ENCODE measurements at places on chromosomes 13 and 19. TPM values are rescaled to one million over a fixed set of nuclear protein-coding genes. Genes with fewer than 3 reads are reported as not detected.

PLK5 gene
- not detected for total RNA-seq

ZNF418 gene
- total RNA-seq, result not detected

BRME1 gene
- 1.7 TPM for total RNA-seq

ZNF569 gene
- total RNA-seq, result not detected

ZNF526 gene
- total RNA-seq, result 13.1 TPM

TBC1D4 gene
- total RNA-seq, result 24.6 TPM

UCHL3 gene
- 32.4 TPM for total RNA-seq

OR10H1 gene
- 0.17 TPM for total RNA-seq

KCNK6 gene
- total RNA-seq, result 11.0 TPM

HNRNPA1L2 gene
- 6.2 TPM for total RNA-seq

GJB6 gene
- not detected for total RNA-seq

IL4I1 gene
- 0.71 TPM for total RNA-seq

CNFN gene
- 13.9 TPM for total RNA-seq

AMER2 gene
- not detected for total RNA-seq

GRCh38 chr13:113617961-113618360 lies 33.4 kb downstream of the TFDP1 start:
- no peak for DNase-seq
- no peaks in the 10 kb centered on the region for H3K4me1 ChIP-seq
- peaks cover 36% of the 10 kb centered on the region for H3K36me3 ChIP-seq
- no peak overlapping the region for H3K4me3 ChIP-seq

DNA sequence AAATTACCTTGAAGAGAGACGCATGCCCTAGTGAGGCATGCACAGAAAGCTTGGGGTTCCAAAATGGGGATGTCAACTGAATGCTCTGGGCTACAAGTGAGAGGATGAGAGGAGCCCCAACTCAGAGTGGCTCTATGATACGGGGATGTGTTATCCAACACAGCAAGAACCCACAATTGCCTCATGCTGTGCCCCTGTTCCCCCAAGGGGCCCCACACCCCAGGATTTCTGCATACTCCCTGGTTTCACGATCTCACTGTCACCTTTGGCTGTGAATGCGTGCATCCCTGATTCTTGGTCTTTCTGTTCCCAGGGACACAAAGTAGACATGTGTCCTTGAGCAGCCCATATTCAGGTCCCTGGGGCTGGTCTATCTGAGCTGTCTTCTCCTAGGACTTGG lies 29.3 kb downstream of the WDR88 start:
- no peak overlapping the region for H3K4me3 ChIP-seq
- no peak overlapping the region for H3K27ac ChIP-seq
- no peak for DNase-seq
- peaks cover 4% of the 10 kb centered on the region for H3K4me1 ChIP-seq
- H3K27me3 ChIP-seq, result no peaks in the 10 kb centered on the region

GRCh38 chr13:39968646-39969475 lies 313.4 kb downstream of the COG6 start:
- no peak overlapping the region for H3K27ac ChIP-seq
- no peak for DNase-seq
- H3K4me3 ChIP-seq, result no peak overlapping the region
- no peaks in the 10 kb centered on the region for H3K4me1 ChIP-seq
- peaks cover 5% of the 10 kb centered on the region for H3K27me3 ChIP-seq

GRCh38 chr19:18645035-18645511 lies 8.2 kb downstream of the KLHL26 start:
- H3K36me3 ChIP-seq, result no peaks in the 10 kb centered on the region
- no peak overlapping the region for H3K4me3 ChIP-seq
- no peak for DNase-seq
- no peaks in the 10 kb centered on the region for H3K4me1 ChIP-seq
- no peak overlapping the region for H3K27ac ChIP-seq

- H3K4me1 ChIP-seq, result peaks cover 12% of the 10 kb centered on the region
- DNase-seq, result no peak
- H3K27me3 ChIP-seq, result no peaks in the 10 kb centered on the region
Measured at GRCh38 chr19:54017261-54017660, 25.8 kb downstream of the CACNG6 start.

DNA sequence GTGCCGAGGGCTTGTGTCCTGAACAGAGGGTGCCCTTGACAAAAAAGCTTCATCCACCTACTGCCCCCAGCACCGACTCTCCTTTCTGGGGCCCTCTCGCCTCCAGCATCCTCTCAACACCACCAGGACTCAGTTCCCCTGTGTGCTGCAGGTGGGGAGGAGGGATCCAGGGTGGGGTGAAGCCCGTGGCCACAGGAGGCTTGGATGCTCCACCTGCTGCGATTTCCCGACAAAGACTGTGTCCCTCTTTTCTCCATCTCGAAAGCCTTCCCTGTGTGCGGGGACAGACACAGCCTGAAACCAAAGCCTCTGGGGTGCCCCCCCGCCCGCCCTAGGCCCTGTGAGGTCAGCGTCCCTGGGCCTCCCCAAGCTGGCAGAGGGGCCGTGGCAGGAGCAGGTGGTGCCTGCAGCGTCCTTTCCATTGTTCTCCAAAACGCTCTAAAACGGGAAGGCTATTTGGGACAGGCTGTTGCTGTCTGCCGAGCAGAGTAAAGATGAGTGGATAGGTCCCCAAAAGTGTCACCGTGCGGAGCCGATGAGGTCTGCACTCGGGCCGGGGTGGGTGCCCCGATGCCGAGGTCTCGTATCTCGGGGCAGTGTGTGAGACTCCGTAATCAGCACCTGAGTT lies 185.7 kb downstream of the PTPRS start:
- H3K27me3 ChIP-seq, result no peaks in the 10 kb centered on the region
- H3K36me3 ChIP-seq, result no peaks in the 10 kb centered on the region
- H3K27ac ChIP-seq, result no peak overlapping the region
- no peaks in the 10 kb centered on the region for H3K4me1 ChIP-seq
- no peak for DNase-seq

GRCh38 chr13:44817131-44817671 lies 172.1 kb downstream of the NUFIP1 start:
- H3K4me3 ChIP-seq, result no peak overlapping the region
- peak; percentile 63 for DNase-seq
- no peaks in the 10 kb centered on the region for H3K27me3 ChIP-seq
- no peaks in the 10 kb centered on the region for H3K36me3 ChIP-seq
- peak overlapping the region; percentile 44 for H3K27ac ChIP-seq

GRCh38 chr13:50587115-50587514 lies 256.4 kb downstream of the DLEU7 start:
- no peak overlapping the region for H3K27ac ChIP-seq
- no peaks in the 10 kb centered on the region for H3K4me1 ChIP-seq
- H3K36me3 ChIP-seq, result no peaks in the 10 kb centered on the region
- no peaks in the 10 kb centered on the region for H3K27me3 ChIP-seq

GRCh38 chr19:13010992-13011652 lies 15.8 kb downstream of the NFIX start:
- no peak overlapping the region for H3K4me3 ChIP-seq
- H3K27me3 ChIP-seq, result no peaks in the 10 kb centered on the region
- DNase-seq, result no peak

GRCh38 chr19:5536337-5536894 lies 31.3 kb downstream of the TINCR start:
- no peaks in the 10 kb centered on the region for H3K27me3 ChIP-seq
- peaks cover 19% of the 10 kb centered on the region for H3K4me1 ChIP-seq
- H3K27ac ChIP-seq, result peak overlapping the region; percentile 80
- H3K36me3 ChIP-seq, result no peaks in the 10 kb centered on the region
- peak overlapping the region; percentile 66 for H3K4me3 ChIP-seq
- DNase-seq, result peak; percentile 51

DNA sequence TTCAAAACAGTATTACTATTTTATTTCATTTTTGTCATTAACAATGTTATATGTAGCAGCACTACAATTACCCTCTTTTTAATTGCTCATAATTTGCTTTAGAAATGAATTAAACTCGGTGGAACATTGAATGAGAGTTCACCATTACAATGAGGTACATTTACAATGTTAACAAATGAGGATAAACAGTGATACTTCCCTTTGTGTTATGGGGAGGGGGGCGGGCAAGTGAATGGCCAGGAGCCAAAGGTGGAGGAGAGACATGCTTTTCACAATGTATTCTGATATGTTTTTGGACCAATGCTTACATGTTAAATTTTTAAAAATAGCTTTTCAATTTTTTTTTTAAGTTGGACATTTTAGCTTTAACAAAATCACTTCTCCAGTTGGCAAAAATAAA lies 34.2 kb downstream of the NALCN start:
- no peak overlapping the region for H3K4me3 ChIP-seq
- H3K4me1 ChIP-seq, result no peaks in the 10 kb centered on the region
- H3K27me3 ChIP-seq, result no peaks in the 10 kb centered on the region
- H3K27ac ChIP-seq, result no peak overlapping the region
- no peaks in the 10 kb centered on the region for H3K36me3 ChIP-seq
- no peak for DNase-seq

DNA sequence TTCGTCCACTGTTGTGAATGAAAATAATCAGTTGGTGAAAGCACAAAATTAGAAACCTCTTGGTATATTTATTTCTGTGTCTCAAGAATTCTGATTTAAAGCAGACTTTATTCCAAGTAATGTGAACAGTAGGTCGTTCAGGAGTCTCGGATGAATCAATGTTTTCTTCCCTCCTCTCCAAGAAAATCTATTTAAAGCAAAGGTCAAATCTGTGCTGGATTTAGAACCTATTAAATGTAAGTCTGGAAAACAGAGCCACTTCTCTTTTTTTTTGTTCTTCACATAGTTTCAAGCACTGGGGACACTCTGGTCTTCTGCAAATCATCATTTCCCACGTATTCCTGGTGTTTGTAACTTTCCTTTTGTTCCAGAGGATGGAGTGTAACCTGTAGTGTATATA lies 312.7 kb downstream of the ATP8A2 start:
- no peak for DNase-seq
- no peak overlapping the region for H3K4me3 ChIP-seq
- H3K27me3 ChIP-seq, result peaks cover 31% of the 10 kb centered on the region
- no peaks in the 10 kb centered on the region for H3K36me3 ChIP-seq
- H3K4me1 ChIP-seq, result no peaks in the 10 kb centered on the region

DNA sequence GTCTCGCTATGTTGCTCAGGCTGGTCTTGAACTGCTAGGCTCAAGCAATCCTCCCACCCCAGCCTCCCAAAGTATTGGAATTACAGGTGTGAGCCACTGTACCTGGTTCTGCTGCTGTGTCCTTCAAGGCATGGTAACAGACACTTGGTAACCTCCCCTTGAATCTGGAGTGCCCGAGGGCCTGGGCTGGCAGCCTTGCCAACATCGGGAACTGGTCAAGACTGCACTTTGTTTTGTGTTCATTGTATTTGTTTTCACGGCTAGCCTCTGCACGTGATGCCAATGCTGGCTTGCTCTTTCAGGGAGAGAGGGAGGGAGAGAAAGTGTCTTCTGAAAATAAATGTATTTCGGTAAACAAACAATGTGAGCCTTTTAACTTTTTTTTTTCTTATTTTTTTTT lies 12.0 kb downstream of the CERS4 start:
- no peak overlapping the region for H3K4me3 ChIP-seq
- H3K36me3 ChIP-seq, result no peaks in the 10 kb centered on the region
- no peak overlapping the region for H3K27ac ChIP-seq
- no peaks in the 10 kb centered on the region for H3K27me3 ChIP-seq

DNA sequence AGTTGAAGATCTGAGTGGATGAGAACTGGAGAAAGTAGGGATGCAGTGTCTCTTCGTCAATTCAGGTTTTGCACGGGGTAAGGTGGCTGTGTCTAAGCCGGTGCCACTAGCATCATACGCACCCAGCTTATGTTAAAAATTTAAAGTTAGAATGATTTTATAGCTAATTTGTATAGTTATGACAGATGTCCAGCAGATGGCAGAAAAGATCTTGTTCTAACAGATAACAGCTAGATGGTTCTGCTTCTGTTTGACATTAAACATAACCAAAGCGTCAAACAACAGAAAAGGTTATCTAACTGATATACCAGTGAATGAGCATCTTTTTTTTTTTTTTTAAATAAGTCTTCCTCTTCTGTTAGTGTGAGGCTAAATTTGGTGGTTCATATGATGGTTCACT lies 18.8 kb upstream of the EDDM13 start:
- H3K36me3 ChIP-seq, result no peaks in the 10 kb centered on the region
- no peaks in the 10 kb centered on the region for H3K27me3 ChIP-seq
- no peaks in the 10 kb centered on the region for H3K4me1 ChIP-seq
- DNase-seq, result peak; percentile 41

GRCh38 chr19:5354403-5354802 lies 13.8 kb upstream of the PTPRS start:
- no peak overlapping the region for H3K27ac ChIP-seq
- H3K27me3 ChIP-seq, result no peaks in the 10 kb centered on the region
- no peaks in the 10 kb centered on the region for H3K4me1 ChIP-seq
- no peaks in the 10 kb centered on the region for H3K36me3 ChIP-seq

GRCh38 chr13:71593566-71593965 lies 273.4 kb downstream of the DACH1 start:
- DNase-seq, result no peak
- H3K27ac ChIP-seq, result no peak overlapping the region
- H3K27me3 ChIP-seq, result no peaks in the 10 kb centered on the region
- H3K4me3 ChIP-seq, result no peak overlapping the region
- H3K4me1 ChIP-seq, result no peaks in the 10 kb centered on the region
- H3K36me3 ChIP-seq, result no peaks in the 10 kb centered on the region

GRCh38 chr13:44015118-44015517 lies 135.4 kb downstream of the LACC1 start:
- DNase-seq, result no peak
- no peaks in the 10 kb centered on the region for H3K27me3 ChIP-seq
- H3K27ac ChIP-seq, result no peak overlapping the region

- H3K36me3 ChIP-seq, result no peaks in the 10 kb centered on the region
- no peak overlapping the region for H3K4me3 ChIP-seq
- no peak for DNase-seq
Measured at GRCh38 chr13:51912511-51913225, 50.9 kb downstream of the CCDC70 start.

DNA sequence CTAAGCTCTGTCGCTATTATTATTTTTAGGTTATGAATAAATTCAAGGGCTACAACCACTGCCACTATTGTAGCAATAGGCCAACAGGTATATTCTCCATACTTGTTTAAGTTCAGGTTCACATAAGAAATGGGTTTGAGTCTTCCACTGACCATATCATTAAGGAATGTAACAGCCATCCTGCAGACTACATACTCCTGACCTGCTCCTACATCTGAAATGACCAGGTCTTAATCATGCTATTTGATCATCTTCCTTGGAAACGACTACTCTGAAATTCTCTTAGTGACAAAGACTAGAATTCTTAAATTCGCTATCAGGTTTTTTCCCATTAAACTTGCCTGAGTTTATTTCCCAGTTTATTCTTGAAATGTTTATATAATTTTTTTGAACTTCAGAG lies 66.8 kb downstream of the IPO5 start:
- H3K27ac ChIP-seq, result no peak overlapping the region
- H3K4me1 ChIP-seq, result no peaks in the 10 kb centered on the region
- peaks cover 53% of the 10 kb centered on the region for H3K36me3 ChIP-seq
- DNase-seq, result no peak

- H3K4me3 ChIP-seq, result no peak overlapping the region
- H3K4me1 ChIP-seq, result peaks cover 19% of the 10 kb centered on the region
- no peak for DNase-seq
- no peaks in the 10 kb centered on the region for H3K27me3 ChIP-seq
Measured at GRCh38 chr13:73338389-73338788, 279.6 kb downstream of the KLF5 start.

Data from HCT116 (cell line).